Stimulated activated CD4-positive, alpha-beta T cell treated with anti-CD3 and anti-CD28 coated beads, Interleukin-15, amount 100 ng/mL, for 1 hour (primary cell): ENCODE measurements at places on chromosomes 3 and 15.

GRCh38 chr3:107271787-107272387, 105.4 kb upstream of the CCDC54 start:
- no peak for DNase-seq

- DNase-seq: no peak
Measured at GRCh38 chr15:58981808-58982475, 5.5 kb upstream of the RNF111 start.

- DNase-seq: no peak
Measured at GRCh38 chr3:124558991-124559845, 171.0 kb upstream of the UMPS start.

GRCh38 chr3:45060165-45060892, 34.2 kb downstream of the CLEC3B start:
- DNase-seq: no peak

DNA sequence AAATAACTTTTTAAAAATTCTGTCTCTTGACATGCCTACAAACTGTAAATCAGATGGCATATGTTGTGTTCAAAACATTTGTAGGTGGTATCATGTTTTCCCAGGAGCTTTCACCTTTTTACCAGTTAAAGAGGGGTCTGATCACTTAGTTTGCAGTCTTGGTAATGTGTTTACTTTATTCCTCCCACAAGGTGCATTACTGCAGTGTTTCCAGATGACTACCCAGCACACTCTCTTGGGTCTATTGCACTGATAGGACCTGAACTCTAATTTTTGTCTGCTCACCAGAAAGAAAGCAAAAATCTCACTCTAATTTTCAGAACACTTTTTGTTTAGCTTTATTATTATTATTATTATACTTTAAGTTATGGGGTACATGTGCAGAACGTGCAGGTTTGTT, 734.1 kb downstream of the GBE1 start:
- DNase-seq: no peak

DNA sequence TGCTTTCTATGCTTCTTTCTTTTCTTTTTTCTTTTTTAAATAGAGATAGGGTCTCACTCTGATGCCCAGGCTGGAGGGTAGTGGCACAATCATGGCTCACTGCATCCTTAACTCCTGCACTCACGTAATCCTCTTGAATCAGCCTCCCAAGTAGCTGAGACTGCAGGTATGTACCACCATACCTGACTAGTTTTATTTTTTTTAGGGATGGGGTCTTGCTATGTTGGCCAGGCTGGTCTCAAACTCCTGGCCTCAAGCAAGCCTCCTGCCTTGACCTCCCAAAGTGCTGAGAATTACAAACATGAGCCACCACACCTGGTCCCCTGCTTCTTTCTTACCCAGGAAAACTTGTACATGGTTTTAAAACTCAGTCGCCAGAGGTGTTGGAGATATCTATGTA, 24.2 kb upstream of the HDC start:
- no peak for DNase-seq

- DNase-seq: no peak
Measured at GRCh38 chr3:134544316-134544715, 58.5 kb downstream of the CEP63 start.

GRCh38 chr15:58441376-58442070, 9.7 kb downstream of the LIPC start:
- DNase-seq: no peak
